ENCODE measurements at places on chromosomes 12 and 14. TPM values are rescaled to one million over a fixed set of nuclear protein-coding genes. Genes with fewer than 3 reads are reported as not detected.

DNA sequence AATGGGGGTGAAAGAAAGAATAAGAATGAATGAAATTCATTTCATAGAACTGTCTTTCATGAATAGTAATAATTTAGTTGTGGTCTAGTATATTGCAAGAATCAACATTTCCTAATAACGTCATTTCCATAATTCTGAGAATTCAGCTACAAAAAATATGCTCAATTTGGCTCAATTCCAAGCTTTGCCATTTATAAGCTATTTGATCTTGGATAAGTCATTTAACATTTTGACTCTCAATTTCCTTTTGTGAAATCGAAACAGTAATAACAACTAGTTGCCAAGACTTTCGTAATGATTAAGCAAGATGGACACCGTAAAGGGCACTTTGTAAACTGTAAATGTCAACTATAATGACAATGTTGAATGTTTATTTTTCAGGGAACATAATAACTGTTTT lies 18.1 kb downstream of the NOS1 start:
- H3K4me1 ChIP-seq: no peaks in the 10 kb centered on the region
- no peak for DNase-seq
- H3K27me3 ChIP-seq: no peaks in the 10 kb centered on the region
- H3K27ac ChIP-seq: no peak overlapping the region
- H3K4me3 ChIP-seq: no peak overlapping the region
- H3K36me3 ChIP-seq: no peaks in the 10 kb centered on the region

GRCh38 chr12:56721216-56721615 lies 3.9 kb downstream of the NACA start:
- no peak for DNase-seq
- H3K27ac ChIP-seq: peak overlapping the region; percentile 17
- no peaks in the 10 kb centered on the region for H3K27me3 ChIP-seq
- H3K4me3 ChIP-seq: no peak overlapping the region
- H3K36me3 ChIP-seq: peaks cover 42% of the 10 kb centered on the region

DNA sequence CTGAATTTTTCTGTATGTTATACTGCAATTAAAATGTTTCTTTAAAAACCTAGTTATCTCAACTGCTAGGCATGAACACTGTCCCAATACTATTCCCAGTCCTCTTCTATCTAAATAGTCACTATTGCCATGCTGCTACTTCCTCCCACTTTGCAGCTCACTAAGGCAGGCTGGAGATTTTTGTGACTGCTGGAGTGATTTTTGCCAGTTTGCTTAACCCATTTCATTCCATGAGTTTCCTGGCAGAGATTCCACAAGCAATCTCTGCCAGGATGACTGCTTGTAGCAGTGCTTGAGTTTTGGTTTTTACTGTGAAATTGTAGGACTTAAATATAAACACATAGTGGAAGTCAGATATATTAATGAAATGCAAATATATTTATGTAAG lies 80.8 kb downstream of the BHLHE41 start:
- H3K4me1 ChIP-seq: no peaks in the 10 kb centered on the region
- no peaks in the 10 kb centered on the region for H3K36me3 ChIP-seq
- H3K4me3 ChIP-seq: no peak overlapping the region
- H3K27ac ChIP-seq: no peak overlapping the region
- no peak for DNase-seq

The LRTM2 gene
- 7.4 TPM for polyA plus RNA-seq

DNA sequence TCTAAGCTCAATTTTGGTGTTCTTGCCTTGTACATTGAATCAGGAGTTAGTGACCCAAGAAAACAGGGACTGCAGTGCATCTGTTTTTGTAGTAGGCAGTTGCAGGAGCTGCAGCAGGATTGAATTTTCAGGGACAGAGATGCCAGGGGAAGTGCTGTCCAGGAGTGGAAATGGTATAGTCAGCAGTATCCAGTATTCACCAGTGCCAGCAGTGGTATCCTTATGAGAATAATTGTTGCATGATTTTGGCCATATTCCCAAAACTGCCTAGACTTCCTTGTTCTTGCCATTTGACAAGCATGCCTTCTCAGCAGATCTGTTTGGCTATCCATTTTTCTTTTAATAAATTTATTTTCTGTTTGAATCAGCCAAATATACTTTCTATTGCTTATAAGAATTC lies 18.6 kb upstream of the ABCD2 start:
- H3K36me3 ChIP-seq: no peaks in the 10 kb centered on the region
- H3K27ac ChIP-seq: no peak overlapping the region
- no peak for DNase-seq
- H3K27me3 ChIP-seq: no peaks in the 10 kb centered on the region
- H3K4me3 ChIP-seq: no peak overlapping the region
- no peaks in the 10 kb centered on the region for H3K4me1 ChIP-seq

- DNase-seq: no peak
- no peaks in the 10 kb centered on the region for H3K27me3 ChIP-seq
- no peaks in the 10 kb centered on the region for H3K36me3 ChIP-seq
Observed at GRCh38 chr12:92987846-92988621, 58.9 kb upstream of the EEA1 start.

The MYBPC1 gene
- 4.6 TPM for polyA plus RNA-seq

The PMCH gene
- polyA plus RNA-seq: 0.79 TPM

DNA sequence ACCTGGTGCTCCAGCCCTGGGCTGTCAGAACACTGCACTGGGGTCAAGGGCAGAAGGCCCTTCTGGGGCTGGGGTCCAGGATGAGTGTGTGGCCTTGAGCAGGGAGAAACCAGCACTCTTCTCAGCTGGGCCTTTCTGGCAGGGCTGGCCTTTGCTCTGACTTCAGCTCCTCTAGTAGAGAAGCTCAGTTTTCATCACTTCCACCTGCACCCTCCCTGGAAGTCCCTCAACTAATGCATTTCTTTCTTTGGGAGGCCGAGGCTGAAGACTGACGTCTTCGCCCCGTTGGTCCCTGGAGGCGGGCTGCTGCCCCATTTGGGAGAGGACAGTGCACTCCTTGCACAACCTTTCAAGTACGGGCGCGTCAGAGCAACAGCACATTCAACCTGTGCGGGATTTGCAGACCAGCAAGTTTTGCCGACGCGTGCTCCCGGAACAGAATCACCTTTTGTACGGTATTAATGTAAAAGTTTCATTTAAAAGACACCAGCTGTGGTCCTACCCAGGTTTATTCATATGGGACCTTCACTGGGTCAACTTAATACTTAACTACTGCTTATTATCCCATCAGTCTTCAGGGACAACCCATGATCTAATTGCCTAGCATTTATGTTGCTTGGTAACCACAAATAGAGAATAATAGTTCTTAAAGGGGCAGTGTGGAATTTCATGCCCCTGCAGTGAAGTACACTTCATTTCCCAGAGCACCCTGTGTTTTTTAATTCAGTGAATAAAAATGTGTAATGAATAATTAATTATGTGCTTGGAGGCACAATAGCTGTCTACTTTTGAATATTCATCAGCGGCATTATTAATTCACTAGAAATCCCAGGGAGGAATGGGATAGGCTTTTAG lies 134.8 kb upstream of the VRK1 start:
- H3K27me3 ChIP-seq: no peaks in the 10 kb centered on the region
- peak; percentile 54 for DNase-seq
- H3K27ac ChIP-seq: no peak overlapping the region
- no peak overlapping the region for H3K4me3 ChIP-seq
- H3K4me1 ChIP-seq: peaks cover 20% of the 10 kb centered on the region

DNA sequence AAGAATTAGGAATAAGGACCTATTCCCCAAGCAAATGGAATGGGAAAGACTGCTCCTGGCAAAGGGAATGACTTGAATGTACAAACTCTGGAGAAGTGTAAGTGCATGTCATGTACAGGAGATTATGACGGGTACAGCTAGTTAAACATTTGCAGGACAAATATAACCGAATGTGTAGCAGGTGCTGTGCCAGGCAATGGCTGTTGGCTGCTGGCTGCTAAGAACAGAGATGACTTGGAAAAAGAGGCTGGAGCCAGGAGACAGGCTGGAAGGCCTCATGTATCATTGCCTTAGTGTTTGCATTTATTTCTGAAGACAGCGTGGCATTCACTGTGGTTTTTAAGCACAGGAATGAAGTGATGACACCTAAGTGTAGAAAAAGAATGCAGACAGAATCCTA lies 136.8 kb downstream of the TTC8 start:
- H3K4me3 ChIP-seq: no peak overlapping the region
- DNase-seq: no peak
- no peak overlapping the region for H3K27ac ChIP-seq
- H3K4me1 ChIP-seq: no peaks in the 10 kb centered on the region
- no peaks in the 10 kb centered on the region for H3K36me3 ChIP-seq

DNA sequence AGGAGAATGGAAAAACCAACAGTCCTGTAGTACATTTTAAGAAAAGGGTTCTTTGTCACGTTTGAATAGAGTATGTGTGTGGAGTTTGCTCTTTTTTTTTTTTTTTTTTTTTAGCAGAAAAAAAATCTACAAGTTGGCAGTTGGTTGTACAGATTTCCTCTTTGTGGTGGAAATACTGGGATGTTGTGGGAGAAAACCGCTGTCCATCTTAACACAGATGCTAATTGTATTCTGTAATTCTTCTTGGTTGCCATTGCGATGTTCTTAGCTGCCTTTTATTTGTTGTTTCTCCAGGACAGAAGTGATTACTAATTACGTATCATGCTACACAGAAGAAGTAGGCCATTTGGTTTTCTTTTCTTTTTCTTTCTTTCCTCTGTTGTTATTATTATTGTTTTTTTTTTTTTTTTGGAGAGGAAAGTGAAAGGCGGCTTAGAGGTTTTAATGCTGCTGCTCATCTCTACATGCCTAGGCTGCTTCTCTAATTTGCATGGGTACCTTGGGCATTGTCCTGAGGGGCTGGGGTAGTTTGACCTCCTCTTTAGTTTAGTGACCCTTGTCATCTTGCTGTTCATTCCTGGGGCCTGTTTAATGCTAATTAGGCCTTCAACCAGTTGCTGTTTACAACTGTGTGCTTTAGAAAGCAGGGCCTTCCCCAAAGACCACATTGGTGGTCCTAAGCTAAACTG lies 94.7 kb downstream of the TMTC2 start:
- no peaks in the 10 kb centered on the region for H3K27me3 ChIP-seq
- H3K4me3 ChIP-seq: no peak overlapping the region
- peak; percentile 60 for DNase-seq
- peaks cover 3% of the 10 kb centered on the region for H3K4me1 ChIP-seq
- H3K36me3 ChIP-seq: no peaks in the 10 kb centered on the region

GRCh38 chr12:72093930-72094329 lies 155.3 kb downstream of the TPH2 start:
- H3K27me3 ChIP-seq: no peaks in the 10 kb centered on the region
- no peak for DNase-seq
- no peaks in the 10 kb centered on the region for H3K4me1 ChIP-seq
- no peak overlapping the region for H3K4me3 ChIP-seq

The A2M gene
- 177 TPM for polyA plus RNA-seq

The CLEC9A gene
- not detected for polyA plus RNA-seq

The SLC5A8 gene
- polyA plus RNA-seq: 0.71 TPM

The POP5 gene
- polyA plus RNA-seq: 56.4 TPM

DNA sequence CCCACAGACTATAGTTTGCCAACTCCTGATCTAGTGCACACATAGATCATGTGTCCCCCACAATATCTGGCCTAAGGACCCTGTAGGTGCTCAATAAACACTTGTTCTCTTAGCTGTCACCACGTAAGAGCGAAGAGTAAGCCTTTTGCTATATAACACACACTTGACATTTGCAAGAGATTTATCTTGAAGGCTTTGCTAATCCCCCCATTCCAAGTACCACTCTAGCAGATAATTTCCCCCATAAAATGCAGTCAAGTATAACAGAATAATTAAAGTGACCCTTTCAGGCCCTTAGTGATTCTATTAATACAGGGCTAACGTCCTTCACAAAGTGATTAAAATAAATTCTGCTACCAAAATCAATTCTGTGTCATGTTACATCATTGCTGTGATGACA lies 87.5 kb downstream of the PLXNC1 start:
- H3K4me1 ChIP-seq: no peaks in the 10 kb centered on the region
- H3K4me3 ChIP-seq: no peak overlapping the region
- no peaks in the 10 kb centered on the region for H3K27me3 ChIP-seq
- H3K36me3 ChIP-seq: no peaks in the 10 kb centered on the region

GRCh38 chr12:108447168-108447832 lies 67.8 kb upstream of the FICD start:
- no peak overlapping the region for H3K4me3 ChIP-seq
- H3K27ac ChIP-seq: no peak overlapping the region
- no peaks in the 10 kb centered on the region for H3K4me1 ChIP-seq

The PRICKLE1 gene
- 63.4 TPM for polyA plus RNA-seq

- H3K4me3 ChIP-seq: no peak overlapping the region
- no peaks in the 10 kb centered on the region for H3K27me3 ChIP-seq
- no peak for DNase-seq
- H3K4me1 ChIP-seq: no peaks in the 10 kb centered on the region
- H3K27ac ChIP-seq: no peak overlapping the region
Observed at GRCh38 chr14:85195872-85196477, 334.0 kb upstream of the FLRT2 start.

Measured in spinal cord (tissue), 10 donors.